ENCODE measurements at places on chromosomes 7 and 10.

GRCh38 chr10:114289096-114289436 is 50.0 kb downstream of the VWA2 start:
- DNase-seq: no peak

- no peak for DNase-seq
These were observed 174.8 kb downstream of the CELF2 start for GRCh38 chr10:11192304-11193000.

DNA sequence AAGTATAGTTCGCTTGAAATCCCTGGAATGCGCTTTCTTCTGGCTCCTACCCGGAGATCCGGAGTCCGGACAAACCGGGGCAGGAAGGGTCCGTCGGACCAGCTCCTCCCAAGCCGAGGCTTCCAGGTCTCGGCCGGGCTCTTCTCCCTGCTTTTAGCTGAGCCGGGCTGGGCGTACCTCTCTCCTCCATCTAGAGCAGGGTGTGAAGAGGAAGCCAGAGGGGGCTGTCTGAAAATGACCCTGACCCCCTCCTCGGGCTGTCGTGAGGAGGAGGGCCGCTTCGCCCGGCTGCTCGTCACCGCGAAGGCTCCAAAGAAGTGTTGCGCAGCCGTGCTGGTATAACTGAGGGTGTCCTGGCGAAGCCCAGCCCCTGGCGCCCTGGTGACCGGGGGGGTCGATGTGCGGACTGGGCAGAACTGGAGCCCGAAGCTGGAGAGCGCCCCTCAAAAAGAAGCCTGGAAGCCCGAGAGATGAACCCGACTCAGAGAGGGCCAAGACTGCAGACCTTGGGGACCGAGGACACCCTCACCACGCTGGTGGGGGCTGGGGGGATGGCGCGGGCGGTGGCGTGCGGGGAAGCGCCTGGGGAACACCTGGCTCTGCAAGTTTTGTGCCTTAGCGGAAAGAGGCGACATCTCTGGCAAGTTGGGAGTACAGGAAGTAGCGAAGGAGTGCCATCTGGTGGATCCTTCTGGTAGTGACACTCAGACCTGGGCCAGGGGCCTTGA is 5.7 kb downstream of the KAZALD1 start:
- peak; percentile 63 for DNase-seq

GRCh38 chr7:72394016-72394415 is 18.1 kb downstream of the CALN1 start:
- no peak for DNase-seq

DNA sequence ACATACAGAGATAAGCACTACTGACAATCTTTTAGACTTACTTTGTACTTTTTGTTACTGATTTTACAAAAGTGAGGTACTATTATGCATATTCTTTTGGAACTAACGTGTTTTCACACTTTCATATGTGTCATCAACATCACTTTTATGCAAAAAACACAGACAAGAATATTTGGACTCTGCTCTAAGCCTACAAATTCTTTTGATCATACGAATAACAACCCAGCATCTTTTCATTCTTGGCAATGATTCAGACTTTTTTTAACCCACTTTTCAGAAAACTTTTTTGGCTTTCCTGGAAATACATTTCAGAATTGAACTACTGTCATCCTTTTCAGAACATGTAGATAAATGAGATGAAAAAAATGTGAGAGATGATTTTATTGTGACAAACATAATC is 30.2 kb downstream of the USP6NL start:
- no peak for DNase-seq

DNA sequence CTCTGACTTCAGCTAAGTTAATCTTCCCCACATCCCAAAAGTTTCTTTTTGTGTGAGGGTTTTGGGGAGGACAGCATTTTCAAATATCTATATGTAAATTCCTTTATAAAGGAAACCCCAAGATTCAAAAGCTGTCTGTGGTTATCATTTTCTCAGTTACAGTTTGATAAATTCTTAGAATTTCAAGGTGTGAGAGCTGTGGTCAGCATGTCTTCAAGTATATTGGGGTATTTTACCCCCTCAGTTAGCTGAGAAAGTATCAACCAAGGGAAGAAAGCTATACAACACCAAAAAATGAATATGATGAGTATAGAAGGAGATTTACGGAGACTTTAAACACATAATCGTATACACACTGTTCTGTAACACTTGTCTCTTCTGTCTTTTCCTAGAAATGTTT is 109.2 kb downstream of the SND1 start:
- no peak for DNase-seq

Measured in 8988T (cell line).